ENCODE measurements at places on chromosomes 6 and 20. TPM values are rescaled to one million over a fixed set of nuclear protein-coding genes. Genes with fewer than 3 reads are reported as not detected.

PREP gene
- 39.1 TPM for total RNA-seq

C6orf58 gene
- not detected for total RNA-seq

TCF21 gene
- total RNA-seq = 0.07 TPM

DYNLT2 gene
- total RNA-seq = 1.5 TPM

SIRPB1 gene
- not detected for total RNA-seq
